T-helper 2 cell (primary cell): ENCODE measurements at places on chromosomes 1 and 21.

DNA sequence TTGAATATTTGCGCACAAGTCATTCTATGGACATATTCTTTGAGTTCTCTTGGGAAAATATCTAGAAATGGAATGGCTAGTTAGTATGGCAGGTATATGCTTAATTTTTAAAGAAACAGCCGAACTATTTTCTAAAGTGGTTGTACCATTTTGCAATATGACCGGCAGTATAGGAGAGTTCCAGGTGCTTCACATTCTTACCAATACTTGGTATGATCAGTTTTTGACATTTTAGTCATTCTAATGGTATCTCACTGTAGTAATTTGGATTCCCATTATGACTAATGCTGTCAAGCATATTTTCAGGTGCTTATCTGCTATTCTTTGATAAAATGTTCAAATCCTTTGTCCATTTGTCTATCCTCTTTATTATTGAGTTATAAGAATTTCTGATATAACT, 20.6 kb downstream of the ATPAF1 start:
- no peak for DNase-seq

DNA sequence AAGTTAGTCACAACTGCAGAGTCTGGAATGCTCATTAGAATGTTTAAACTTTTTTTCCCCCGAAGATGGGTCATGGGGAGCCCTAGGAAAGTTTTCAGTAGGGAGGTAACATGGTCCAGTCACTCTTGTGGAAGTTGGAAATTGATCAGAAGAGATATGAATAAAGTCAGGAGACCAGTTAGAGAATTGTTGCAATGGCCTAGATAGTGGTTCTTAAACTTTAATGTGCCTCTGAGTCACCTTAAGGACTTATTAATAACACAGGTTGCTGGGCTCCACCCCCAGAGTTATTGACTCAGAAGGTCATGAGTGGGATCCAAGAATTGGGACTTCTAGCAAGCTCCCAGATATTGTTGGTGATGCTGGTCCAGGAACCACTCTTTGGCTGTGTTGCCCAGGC, 3.2 kb upstream of the TFAP2E start:
- no peak for DNase-seq

GRCh38 chr1:176102768-176103350, 104.2 kb downstream of the COP1 start:
- no peak for DNase-seq

- no peak for DNase-seq
These were observed 103.2 kb upstream of the JUN start for GRCh38 chr1:58887059-58887458.

- DNase-seq: no peak
These were observed 76.4 kb downstream of the SNRPE start for GRCh38 chr1:203937678-203938330.

- DNase-seq: no peak
These were observed 14.7 kb downstream of the CTTNBP2NL start for GRCh38 chr1:112410673-112411072.
